ENCODE measurements at places on chromosomes 16 and 17. TPM values are rescaled to one million over a fixed set of nuclear protein-coding genes. Genes with fewer than 3 reads are reported as not detected.

Gene NLRC5
- total RNA-seq, result 2.7 TPM

Gene IL17C
- not detected for total RNA-seq

- DNase-seq, result no peak
- no peak overlapping the region for H3K4me3 ChIP-seq
- H3K4me1 ChIP-seq, result peaks cover 12% of the 10 kb centered on the region
- H3K36me3 ChIP-seq, result no peaks in the 10 kb centered on the region
- H3K27me3 ChIP-seq, result no peaks in the 10 kb centered on the region
These were observed 10.2 kb upstream of the FAM83G start for GRCh38 chr17:19014628-19015215.

Gene PIRT
- 0.38 TPM for total RNA-seq
